ENCODE measurements at places on chromosomes 4 and X.
A peak's percentile ranks its signal among the peaks of the same experiment; 100 is the strongest.

GRCh38 chr4:165426331-165426730 lies 47.5 kb downstream of the CPE start:
- no peak for DNase-seq

DNA sequence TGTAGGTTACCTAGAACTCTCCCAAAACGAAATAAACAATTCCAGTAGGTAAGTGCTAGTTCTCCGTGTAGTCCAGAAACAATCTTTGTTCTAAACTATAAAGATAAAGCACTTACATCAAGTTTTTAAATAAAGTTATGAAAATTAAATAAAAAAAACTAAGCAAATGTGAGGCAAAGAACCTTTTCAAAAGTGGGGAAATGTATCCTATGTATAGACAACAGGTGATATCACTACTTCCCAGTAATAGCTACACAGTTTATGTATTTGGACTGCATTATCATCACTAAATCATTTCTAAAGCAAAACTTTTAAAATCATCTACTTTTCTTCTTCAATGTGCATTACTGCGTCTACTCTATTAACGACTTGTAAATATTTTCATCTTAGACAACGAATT lies 2.0 kb downstream of the YTHDC1 start:
- DNase-seq: no peak

- DNase-seq: no peak
Measured at GRCh38 chr4:85869181-85869580, 394.2 kb downstream of the ARHGAP24 start.

DNA sequence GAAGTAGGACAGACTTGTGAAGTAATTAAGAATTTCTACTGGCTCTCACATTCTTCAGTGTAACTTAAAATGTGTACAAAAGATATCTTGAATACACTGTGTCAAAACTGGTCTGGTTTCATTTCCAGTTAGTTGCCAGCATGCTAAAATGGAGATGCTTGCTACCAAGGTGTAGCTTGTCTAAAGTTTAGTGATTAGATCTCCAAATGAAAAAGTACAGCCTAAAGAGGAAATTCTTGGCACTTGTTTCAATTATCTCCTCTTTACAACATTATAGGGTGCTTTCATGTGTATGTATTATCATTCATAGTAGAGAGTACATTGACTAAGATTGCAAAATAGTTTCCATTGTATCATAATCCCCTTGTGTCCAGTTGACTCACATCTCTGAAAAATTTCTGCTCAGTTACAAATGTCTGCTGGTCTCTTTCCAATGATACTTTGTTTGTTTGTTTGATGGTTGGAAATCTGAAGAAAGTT lies 97.3 kb upstream of the SPRY1 start:
- no peak for DNase-seq

DNA sequence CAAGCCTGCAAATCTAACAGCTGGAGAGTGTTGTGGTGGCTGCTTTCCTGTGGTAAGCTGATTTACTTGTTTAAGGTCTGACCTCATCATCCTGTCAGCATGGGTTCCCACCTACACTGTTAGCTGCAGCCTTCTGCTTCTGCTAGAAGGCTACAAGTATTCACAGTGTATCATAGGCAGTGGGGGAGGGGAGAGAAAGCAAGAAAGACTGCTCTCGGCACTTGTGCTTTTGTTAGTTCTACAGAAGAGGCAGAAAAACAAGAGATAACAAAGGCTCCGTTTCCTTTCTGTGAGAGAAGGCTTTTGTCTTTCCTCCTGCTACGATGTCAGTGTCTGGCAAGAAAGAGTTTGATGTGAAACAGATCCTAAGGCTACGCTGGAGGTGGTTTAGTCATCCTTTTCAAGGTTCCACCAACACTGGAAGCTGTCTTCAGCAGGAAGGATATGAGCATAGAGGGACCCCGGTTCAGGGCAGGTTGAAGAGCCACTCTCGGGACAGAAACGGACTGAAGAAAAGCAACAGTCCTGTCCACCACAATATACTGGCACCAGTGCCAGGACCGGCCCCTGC lies at the start of gene KLHL4:
KLHL4 (plus strand) TSS at position 232 of the 571 bp plus-strand sequence; CDS start at position 324, 92 bp downstream.
- DNase-seq: peak; percentile 2

DNA sequence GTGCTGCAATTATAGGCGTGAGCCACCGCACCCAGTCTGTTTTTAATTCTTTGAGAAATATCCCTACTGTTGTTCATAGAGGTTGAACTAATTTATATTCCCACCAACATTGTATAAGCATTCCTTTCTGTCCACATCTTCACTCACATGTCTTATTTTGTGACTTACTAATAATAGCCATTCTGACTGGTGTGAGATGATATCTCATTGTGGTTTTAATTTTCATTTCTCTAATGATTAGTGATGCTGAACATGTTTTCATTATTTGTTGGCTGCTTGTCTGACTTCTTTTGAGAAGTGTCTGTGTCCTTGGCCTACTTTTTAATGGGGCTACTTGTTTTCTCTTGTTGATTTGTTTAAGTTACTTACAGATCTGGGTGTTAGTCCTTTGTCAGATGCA lies 310.9 kb upstream of the MAOA start:
- DNase-seq: no peak

DNA sequence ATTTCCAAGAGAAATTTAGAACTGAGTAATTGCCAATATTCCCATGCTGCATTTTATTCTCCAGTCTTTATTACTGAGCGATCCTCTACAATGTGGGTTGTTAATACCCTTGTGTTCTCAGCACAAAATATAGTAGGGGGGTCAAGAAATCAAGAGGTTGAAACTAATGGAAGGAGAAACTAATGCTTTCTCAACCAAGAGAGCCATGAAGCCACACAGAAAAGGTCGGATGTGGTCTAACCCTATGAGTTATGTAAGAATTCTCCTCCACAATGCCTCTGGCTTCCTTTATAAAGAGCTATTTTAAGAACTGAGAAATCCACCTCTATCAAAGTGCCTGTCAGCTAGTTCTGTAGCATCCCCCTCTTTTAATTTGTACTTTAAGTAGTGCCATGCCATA lies 268.5 kb downstream of the CHIC1 start:
- no peak for DNase-seq

GRCh38 chr4:84531689-84532088 lies 32.6 kb upstream of the NKX6-1 start:
- no peak for DNase-seq

- DNase-seq: no peak
Measured at GRCh38 chrX:23661671-23662070, 5.6 kb upstream of the PRDX4 start.

- DNase-seq: no peak
Measured at GRCh38 chrX:20739038-20739745, 472.5 kb upstream of the RPS6KA3 start.

DNA sequence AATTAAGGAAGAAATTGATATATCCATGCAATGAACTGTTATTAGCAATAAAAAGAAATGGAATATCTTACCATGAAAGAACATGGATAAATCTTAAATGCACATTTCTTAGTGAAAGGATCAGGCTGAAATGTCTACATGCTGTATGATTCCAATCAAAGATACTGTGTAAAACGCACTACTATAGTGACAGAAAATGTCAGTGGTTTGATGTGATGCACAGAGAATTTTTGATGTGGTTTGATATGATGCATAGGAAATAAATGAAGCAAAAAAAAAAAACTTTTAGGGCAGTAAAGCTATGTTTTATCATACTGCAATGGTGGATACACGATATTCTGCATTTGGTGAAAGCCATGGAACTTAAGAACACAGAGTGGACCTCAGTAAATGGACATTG lies 547.6 kb downstream of the GABRG1 start:
- DNase-seq: no peak

- DNase-seq: no peak
Measured at GRCh38 chrX:40663880-40664630, 16.7 kb upstream of the CXorf38 start.

DNA sequence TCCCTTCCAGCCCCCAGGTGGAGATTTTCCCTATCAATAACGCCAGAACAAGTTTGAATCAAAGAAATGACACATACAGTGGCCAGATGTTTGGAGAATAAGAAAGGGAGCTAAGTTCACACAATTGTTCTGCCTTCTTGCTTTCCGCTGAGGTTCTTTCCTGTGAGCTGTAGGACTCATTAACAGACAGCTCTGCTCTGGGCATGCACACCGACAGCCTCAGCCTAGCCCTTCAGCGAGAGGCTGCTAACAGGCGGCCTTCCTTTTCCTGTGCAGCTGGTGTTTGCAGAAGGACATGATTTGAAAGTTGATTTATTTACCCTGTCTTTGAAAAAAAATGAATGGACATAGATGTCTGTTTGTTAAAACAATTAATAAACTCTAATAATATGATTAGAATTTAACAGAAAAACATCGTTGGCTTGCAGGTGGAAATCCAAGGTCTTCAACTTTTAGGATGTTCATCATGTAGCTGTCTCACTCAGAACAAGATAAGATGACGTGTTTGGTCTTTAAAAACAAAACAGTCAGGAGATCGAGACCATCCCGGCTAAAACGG lies 183.3 kb downstream of the KDR start:
- peak; percentile 58 for DNase-seq

GRCh38 chrX:40240844-40241243 lies 143.1 kb upstream of the BCOR start:
- DNase-seq: no peak

GRCh38 chr4:69124941-69125340 lies 28.7 kb downstream of the UGT2B7 start:
- no peak for DNase-seq

GRCh38 chr4:26900765-26901164 lies 40.1 kb downstream of the STIM2 start:
- no peak for DNase-seq

DNA sequence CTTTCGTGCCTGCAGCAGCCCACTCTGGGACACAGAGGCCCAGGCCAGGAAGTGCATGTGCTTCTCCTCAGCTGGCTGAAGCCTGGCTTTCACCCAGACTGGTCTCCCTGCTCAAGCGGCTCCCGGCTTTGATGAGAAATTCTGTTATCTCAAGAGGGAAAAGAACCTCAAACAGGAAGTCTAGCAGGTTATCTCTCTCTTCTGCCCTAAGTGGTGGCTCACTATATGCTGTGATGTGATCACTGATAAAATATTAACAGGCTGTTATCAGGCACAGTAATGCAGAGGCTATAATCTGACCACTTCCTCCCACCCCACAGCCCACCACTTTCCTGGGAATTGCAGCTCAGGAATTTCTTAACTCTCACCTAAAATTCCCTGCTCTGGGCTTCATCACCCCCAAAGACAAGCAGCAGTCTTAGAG lies 13.3 kb downstream of the CLDN2 start:
- no peak for DNase-seq

GRCh38 chr4:139735381-139736273 lies 70.0 kb downstream of the MGST2 start:
- peak; percentile 29 for DNase-seq

DNA sequence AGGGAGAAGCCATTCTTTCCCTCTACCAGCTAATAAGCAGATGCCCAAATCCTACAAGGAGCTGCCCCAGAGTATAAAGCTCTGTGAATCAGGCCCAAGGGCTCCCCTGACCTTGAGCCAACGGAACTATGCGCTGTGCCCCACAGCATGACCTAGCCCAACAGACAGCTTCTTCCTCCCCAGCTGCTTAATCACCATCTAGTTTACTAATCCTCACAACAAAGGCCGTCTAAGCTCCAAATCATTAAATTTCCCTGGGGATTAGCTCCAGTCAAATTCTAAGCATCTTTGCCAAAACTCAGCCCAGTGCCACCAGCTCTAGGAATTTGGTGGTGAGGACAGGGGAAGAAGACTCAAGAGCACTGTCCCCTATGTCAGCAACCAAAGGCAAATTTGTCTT lies 113.1 kb downstream of the SHROOM4 start:
- no peak for DNase-seq

DNA sequence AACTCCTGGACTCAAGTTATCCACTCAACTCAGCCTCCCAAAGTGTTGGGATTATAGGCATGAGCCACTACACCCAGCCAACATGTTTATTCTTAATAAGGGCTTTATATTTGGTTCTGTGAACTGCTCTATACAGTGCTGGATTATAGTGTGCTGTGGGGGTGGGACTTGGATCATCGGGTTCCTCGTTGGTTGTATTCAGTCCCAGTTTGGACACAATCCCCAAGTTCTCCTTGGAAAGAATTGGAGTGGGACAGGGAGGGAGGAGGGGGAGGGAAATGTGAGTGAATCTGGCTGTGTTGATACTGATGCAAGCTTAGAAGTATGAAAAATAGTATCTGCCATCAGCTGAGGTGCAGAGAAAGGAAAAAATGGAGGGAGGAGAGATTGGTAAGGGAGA lies 121.3 kb downstream of the KIT start:
- DNase-seq: no peak

- no peak for DNase-seq
Measured at GRCh38 chr4:18981234-18981615, 959.7 kb upstream of the LCORL start.

- DNase-seq: no peak
Measured at GRCh38 chrX:103910430-103910829, 52.0 kb upstream of the TMSB15B start.

- DNase-seq: no peak
Measured at GRCh38 chrX:111719426-111720210, 38.6 kb downstream of the ALG13 start.
